ENCODE measurements at places on chromosomes 3 and 15. TPM values are rescaled to one million over a fixed set of nuclear protein-coding genes. Genes with fewer than 3 reads are reported as not detected.

DNA sequence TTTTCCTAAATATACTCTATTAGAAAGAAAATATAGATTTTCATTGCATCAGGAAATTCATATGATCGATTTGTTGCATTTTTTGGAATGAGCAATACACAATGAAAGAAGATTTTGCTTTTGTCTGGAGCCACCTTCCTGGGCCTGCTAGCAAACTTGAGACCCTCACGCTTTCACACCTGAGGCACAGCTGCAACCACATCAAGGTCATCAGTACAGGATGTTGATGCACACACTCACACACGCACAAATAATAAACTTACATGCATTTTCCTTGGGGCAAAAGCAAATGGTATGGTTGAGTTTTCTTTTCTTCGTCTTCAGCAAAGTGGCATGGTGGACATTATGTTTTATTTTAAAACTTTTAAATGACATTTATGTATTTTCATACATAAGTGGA is 64.8 kb upstream of the SATB1 start:
- DNase-seq, result no peak

DNA sequence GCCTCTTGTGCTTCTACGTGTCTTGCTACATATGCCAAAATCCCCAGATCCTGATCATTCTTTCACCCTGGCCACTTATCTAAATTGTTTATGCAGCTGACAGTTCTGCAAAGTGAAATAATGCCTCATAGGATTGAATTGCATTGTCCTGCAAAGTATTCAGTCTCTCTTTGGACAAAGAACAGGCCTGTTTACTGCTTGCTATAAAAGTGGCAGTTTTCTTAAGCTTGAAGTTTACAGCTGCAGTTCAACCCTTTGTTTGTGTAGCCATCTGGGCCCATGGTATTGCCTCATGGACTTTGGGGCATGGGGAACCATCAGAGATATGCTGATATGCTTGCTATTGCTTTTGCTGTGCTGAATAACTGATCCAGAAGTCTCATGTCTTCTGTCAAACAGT is 523.2 kb downstream of the OTOL1 start:
- DNase-seq, result no peak

DNA sequence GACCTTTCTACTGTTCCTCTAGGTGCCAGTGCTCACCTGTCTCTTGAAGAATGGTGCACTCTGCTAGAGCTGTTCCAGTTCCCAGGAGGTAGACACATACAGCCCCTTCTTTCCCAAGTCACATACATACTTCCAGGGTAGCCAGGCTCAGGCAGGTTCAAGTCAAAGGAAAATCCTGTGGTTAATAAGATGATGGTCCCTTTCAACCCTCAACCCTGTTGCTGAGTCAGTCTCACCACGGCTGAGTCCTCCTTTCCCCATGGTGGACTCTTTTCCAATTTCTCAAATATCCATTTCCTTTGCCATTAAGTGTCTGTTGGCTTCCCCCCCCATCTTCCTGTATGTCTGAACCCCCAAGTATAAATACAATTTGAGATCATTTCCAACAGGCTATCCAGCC is 56.1 kb upstream of the ACAN start:
- no peak for DNase-seq

DNA sequence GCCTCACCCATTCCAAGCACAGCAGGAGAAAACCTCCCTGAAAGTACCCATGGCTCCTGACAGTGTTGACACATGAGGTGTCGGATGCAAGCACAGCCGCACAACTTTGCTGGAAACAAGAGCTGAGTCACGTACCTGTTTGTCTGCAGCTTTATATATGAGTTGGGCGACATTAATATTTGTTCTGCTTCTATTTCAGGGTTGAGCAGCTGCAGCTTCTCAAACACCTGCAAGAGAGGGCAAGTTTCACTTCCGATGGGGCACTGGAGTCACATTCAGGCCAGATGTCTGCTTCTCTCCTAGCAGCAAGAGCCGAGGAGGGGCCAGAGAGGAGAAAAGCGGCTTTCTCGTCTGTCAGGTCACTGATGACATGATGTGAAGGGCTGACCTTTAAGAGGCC is 88.0 kb downstream of the NUP210 start:
- no peak for DNase-seq

GRCh38 chr15:50778086-50778485 is 12.6 kb upstream of the SPPL2A start:
- no peak for DNase-seq

GRCh38 chr3:126127452-126127851 is 43.5 kb upstream of the SLC41A3 start:
- no peak for DNase-seq

GRCh38 chr15:93270937-93271467 is 182.0 kb upstream of the RGMA start:
- no peak for DNase-seq

GRCh38 chr3:42094691-42095391 is 3.7 kb downstream of the TRAK1 start:
- no peak for DNase-seq

DNA sequence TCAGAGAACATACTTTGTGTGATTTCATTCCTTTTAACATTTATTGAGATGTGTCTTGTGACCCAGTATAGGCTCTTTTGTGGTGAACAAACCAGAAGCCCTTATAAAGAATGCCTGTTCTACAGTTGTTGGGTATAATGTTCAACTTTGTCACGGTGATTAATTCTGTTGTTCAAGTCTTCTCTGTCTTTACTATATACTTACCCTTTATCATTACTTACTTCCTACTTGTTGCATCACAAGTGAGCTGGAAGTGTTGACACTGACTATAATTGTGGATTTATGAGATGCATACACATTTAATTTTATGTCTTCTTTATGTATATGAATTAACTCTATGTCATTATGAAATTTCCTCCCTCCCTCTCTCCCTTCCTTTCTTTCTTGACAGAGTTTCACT is 59.7 kb upstream of the TBL1XR1 start:
- DNase-seq, result no peak

DNA sequence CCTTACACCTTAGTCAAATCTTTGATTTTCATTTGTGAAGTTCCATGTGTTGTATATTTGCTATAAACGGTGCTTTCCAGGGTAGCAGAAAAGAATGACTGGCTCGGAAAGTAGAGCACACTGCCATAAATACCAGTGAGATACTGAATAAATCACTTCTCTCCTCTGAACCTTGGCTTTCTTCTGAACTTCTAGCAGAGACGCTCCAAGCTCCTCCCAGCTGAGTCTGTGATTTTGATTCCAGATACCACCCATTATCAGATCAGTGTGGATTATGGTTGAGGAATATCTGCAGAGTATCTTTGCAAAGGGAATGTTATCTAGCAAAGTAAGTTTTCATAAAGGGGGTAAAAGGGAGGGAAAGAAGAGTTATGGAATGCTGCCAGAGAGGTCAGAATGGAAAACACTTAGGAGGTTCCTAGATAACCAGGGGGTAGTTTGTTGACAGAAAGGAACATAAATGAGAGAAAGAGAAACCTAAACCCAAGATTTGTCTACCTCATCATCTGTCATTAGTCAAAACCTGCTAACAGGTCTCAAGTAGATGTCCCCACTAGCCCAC is 98.5 kb upstream of the PSMD6 start:
- DNase-seq, result no peak

DNA sequence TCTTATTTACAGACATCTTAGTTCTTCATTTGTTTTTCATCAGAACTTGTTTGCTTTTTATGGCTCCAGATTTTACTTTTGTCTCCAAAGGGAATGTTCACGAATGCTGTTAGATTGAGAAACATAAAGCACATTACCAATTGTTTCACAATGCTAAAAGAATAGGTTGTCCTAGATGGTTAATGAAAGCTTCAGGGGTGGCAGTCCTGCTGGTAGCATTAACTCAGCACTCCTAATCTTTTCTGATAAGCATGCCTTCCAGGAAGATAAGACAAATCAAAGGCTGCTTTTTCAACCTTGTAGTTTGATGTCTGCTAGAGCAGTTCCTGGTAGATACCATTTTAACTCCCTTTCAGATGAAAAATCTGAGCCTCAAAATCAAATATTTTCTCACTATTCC is 619.4 kb downstream of the PYDC2 start:
- DNase-seq, result no peak

DNA sequence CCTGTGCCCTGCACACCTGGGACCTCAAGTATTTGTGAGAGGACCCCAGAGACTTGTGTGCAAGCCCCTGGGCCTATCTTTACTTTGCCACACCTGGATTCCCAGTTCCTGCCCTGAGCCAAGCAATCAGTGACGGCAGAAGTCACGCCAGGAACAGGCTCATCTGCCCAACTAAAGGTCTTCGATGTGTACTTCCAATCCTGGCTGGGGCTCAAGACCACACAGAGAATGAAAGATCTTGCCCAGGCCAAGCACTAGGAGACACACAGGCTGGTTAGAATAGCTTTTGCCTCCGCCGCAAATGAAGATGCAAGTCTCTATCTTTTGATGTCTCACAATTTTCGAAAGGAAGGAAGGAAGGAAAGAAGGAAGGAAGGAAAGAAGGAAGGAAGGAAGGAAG is 228.8 kb downstream of the OCA2 start:
- no peak for DNase-seq

GRCh38 chr3:157868946-157869345 is 237.3 kb downstream of the SHOX2 start:
- no peak for DNase-seq

DNA sequence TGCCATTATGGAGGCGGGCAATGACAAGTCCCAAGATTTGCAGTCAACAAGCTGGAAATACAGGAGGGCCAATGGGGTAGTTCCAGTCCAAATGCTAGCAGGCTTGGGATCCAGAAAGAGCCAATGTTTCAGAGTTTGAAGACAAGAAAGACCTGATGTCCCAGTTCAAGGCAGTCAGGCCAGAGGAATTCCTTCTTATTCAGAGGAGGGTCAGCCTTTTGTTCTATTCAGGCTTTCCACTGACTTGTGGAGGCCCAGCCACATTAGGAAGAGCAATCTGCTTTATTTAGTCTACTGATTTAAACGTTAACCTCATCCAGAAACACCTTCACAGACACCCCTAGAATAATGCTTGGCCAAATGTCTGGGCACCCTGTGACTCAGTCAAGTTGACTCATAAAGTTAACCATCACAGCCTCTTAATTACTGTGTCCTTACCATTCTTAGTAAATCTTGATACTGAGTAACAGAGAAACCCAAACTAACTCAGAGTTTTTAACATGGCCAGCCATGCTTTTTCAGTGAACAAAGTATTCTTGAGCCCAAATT is 50.9 kb upstream of the NPHP3 start:
- no peak for DNase-seq

DNA sequence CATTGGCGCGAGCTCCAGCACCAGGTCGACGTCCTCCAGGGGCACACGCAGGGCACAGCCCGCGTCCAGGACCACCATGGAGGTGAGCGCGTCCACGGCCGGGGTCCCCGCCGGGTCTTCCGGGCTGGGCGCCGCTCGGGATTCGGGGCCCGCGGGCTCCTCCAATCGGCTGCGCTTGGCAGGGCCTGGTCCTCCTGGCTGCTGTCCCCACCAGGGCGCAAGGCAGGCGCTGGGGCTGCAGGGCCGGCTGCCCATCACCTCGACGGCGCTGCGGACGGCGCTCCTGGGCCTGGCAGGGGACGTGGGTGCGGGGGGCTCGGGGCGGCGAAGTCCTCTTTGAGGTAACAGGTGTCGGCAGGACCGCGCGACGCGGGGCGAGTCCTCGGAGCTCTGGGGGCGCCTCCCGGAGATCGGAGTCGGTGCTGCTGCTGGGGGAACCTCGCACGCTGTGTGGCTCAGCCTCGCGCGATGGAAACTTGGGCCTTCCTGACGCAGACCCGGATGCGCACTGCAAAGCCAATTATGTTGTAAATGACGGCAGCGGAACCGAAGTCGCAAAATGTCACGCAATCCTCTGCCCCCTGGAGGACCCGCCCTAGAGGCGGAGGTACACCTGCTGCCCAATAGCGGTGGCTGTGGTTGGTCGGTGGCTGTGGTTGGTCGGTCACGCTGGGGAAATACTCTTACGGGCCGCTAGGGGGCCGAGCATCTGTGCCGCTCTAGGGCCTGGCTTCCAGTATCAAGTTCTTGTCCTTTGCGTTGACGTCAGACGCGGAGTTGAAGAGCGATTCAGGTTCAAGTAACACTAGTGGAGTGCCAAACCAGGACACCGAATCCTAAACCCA is at the start of gene PRR23C:
Gene PRR23C, minus strand, starts transcription at position 527 of the 845 bp plus-strand sequence. Its CDS starts 272 bp downstream, at position 255.
- no peak for DNase-seq

DNA sequence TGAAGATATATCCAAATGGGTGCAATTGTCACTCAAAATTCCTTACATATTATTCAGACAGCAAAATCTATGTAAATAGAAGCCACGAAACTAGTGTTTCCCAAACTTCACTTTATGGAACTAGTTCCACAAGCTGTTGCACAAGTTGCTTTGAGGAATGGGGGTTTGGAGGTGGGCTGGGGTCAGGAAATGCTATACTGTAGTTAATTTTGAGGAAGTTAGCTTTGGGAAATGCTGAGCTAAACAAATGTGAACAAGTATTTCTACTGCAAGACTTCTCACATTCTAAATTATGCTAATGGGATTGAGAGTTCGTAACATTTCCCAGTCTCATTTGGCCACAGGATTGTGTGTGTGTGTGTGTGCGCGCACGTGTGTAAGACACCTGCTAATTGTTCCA is 28.7 kb upstream of the SAMMSON start:
- no peak for DNase-seq

DNA sequence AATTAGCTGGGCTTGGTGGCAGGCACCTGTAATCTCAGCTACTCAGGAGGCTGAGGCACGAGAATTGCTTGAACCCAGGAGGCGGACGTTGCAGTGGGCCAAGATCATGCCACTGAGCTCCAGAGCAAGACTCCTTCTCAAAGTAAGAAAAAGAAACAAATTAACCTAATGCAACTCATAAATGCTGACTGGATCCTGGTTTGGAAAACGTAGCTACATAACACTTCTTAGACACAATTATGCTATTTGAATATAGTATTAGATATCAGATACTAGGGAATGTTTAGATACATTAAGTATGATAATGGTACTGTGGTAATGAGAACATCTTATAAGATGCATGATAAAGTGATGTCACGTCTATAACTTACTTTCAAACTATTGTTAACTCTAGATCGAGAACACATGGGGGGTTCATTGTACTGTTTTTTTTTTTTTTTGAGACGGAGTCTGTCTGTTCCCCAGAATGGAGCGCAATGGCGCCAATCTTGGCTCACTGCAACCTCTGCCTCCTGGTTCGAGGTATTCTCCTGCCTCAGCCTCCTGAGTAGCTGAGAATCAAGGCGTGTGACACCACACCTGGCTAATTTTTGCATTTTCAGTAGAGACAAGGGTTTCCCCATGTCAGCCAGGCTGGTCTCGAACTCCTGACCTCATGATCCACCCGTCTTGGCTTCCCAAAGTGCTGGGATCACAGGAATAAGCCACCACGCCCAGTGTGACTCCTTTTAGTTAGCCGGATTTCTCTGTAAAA is 5.9 kb upstream of the ISY1 start:
- DNase-seq, result no peak

- no peak for DNase-seq
Measured at GRCh38 chr3:16606398-16606797, 1.2 kb upstream of the DAZL start.

GRCh38 chr15:45637552-45638033 is 2.8 kb downstream of the SQOR start:
- no peak for DNase-seq

GP5 gene
- total RNA-seq, result 0.69 TPM

EFHB gene
- 7.2 TPM for total RNA-seq

BNC1 gene
- 0.22 TPM for total RNA-seq

GABRR3 gene
- not detected for total RNA-seq

PARP14 gene
- 35.2 TPM for total RNA-seq

A4GNT gene
- total RNA-seq, result not detected
